Activated T-helper 1 cell treated with Interleukin-2 at 50 U/mL for 16 hours (primary cell): ENCODE measurements at places on chromosomes 2 and 18.

- no peak for DNase-seq
Measured at GRCh38 chr18:58091099-58091611, 47.1 kb downstream of the NEDD4L start.

DNA sequence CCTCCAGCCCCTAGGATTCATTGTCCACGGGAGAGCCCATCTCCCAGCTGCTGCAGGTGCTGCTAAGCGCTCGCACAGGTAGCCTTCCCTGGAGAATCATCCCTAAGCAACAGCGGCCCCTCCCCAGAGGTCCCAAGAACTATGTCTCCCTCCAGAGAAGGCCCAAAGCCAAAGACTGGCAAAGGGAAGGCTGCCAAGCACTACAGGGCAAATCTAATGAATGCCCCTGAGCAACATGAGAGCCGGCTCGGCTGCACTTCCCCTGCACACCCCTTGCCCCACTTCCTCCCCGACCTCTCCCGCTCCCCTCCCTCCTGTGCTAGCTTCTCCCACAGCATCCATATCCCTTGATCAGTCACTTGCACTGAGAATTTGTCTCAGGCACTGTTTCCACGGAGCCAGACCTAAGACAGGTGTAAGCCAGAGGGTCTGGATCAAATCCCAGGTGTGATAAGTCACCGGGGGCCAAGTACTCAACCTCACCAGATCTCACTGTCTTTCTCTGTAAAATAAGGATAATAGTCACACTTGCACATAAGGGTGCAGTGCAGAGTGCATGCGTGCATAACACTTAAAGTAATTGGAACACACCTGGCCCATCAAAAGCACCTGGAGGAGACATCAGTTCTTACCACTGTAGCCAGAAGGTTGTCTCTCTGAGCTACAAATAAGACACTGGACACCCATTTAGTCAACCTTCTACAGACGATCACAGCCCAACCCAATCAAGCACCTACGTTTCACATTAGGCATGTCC is 20.1 kb upstream of the COL6A3 start:
- DNase-seq, result no peak

DNA sequence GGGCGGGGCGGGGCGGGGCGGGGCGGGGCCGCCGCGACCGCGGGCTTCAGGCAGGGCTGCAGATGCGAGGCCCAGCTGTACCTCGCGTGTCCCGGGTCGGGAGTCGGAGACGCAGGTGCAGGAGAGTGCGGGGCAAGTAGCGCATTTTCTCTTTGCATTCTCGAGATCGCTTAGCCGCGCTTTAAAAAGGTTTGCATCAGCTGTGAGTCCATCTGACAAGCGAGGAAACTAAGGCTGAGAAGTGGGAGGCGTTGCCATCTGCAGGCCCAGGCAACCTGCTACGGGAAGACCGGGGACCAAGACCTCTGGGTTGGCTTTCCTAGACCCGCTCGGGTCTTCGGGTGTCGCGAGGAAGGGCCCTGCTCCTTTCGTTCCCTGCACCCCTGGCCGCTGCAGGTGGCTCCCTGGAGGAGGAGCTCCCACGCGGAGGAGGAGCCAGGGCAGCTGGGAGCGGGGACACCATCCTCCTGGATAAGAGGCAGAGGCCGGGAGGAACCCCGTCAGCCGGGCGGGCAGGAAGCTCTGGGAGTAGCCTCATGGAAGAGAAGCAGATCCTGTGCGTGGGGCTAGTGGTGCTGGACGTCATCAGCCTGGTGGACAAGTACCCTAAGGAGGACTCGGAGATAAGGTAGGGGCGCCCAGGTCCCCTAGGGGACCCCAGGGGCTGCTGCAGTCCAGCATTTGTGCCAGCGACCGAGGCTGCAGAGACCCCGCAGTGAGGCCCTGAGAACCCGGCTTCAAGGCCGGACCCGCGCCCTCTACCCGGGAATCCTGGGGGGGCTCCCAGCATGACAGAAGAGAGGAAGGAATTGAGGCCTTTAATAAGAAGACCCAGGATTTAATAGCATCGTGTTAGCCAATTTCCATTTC is at the start of gene KHK:
Gene KHK, plus strand, starts transcription at position 49 of the 870 bp plus-strand sequence. Its CDS starts 488 bp downstream, at position 537.
- DNase-seq, result no peak

- no peak for DNase-seq
Measured at GRCh38 chr2:12270876-12271588, 445.7 kb upstream of the TRIB2 start.

DNA sequence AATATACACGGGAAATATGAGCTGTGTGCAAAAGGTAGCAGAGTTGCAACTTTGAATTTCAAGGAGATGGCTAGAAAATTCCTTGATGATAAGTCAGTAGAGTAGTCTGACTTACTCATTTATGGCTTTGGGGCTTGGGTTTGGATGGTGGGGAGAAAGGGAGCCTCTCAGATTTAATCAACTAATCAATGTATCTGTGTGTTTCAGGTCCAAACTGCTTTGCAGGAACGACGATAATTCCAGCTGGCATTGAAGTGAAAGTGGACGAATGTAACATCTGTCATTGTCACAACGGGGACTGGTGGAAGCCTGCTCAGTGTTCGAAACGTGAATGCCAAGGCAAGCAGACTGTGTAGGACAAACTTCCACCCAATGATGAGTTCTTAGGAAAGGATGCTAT is 164.6 kb downstream of the VWC2L start:
- no peak for DNase-seq

DNA sequence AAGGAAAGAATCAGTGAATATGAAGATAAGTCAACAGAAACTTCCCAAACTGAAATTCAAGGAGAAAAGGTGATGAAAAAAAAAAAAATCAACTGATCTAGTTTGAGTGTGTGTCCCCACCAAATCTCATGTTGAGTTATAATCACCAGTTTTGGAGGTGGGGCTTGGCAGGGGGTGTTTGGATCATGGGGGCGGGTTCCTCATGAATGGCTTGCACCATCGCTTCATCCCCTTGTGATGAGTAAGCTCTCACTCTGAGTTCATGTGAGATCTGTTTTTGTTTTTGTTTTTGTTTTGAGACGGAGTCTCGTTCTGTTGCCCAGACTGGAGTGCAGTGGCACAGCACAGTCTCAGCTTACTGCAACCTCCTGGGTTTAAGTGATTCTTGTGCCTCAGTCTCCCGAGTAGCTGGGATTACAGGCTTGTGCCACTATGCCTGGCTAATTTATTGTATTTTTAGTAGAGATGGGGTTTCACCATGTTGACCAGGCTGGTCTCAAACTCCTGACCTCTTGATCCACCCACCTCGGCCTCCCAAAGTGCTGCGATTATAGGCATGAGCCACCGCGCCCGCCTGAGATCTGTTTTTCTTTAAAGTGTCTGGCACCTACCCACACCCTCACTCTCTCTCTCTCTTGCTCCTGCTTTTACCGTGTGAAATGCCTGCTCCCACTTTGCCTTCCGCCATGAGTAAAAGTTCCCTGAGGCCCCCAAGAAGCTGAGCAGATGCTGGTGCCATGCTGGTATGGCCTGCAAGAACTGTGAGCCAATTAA is 4.0 kb upstream of the SLC66A2 start:
- DNase-seq, result no peak

GRCh38 chr2:112839407-112840067 is 3.0 kb upstream of the IL1B start:
- DNase-seq, result no peak

DNA sequence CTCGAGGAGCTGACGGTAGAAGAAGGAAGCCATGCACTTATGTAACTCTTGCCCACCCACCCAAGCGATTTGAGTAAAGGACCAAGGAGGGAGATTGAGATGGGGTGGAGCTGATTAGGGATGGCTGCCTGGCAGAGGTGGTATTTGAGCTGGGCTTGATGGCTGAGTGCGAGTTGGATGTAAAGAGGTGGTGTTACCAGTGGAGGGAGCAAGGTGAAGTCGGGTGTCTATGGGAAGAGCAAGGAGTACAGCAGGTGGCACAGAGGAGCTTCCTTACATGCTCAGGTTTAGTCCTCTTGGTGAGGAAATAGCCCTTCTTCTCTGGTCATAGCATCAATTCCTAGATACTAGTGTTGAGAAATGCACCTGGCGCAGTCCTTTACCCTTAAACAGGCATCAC is 294.2 kb upstream of the SKOR2 start:
- DNase-seq, result no peak

DNA sequence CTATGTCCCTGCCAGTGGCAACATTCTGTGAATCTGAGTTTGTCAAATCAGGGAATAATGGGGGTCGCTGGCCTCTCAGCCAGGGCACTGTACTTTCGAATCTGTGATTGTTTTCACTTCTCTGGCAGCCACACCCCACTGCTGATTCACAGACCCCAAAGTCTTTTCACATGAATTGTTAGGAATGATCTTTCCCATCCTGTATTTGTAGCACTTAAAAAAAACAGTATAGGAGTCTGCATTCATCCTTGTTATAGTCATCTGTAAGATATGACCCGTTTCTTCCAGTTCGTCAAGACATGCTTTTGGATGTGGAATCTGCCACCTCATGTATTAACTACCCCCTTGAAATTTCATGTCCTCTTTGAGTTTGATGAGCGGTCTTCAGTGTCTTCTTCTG is 928 bp downstream of the NAGK start:
- DNase-seq, result no peak

- no peak for DNase-seq
Measured at GRCh38 chr2:26581991-26582842, 58.9 kb downstream of the CIB4 start.

DNA sequence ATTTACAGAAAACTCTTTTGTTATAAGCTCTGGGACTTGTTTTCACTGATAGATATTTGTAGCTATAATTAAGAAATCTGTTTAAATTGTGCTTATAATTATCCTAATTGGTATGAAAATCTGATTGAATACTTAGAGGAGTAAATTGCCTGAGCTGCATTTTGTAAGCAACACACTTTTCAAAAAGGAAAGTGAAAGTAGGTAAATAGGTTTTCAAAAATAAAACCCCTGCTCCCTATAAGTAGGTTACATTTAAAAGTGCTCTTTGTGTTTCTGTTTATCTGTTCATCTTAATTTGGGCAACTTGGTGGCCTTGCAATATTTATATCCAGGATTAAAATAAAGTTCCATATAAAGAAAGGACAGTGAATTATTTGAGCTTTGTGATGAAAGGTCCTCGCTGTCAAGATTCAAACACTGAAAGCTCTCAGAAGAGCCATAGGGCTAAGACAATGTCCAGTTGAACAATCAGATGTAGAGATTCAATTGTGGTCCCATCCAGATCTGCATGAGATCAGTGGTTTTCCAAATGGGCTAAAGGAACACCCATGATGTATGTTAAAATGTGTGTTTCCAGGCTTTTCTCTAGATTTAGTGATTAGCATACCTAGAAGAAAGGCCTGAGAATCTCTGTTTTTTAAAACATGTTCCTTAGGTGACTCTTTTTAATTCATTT is 371.6 kb downstream of the RPRM start:
- no peak for DNase-seq
